ENCODE measurements at places on chromosomes 12 and 14.
A peak's percentile ranks its signal among the peaks of the same experiment; 100 is the strongest.

DNA sequence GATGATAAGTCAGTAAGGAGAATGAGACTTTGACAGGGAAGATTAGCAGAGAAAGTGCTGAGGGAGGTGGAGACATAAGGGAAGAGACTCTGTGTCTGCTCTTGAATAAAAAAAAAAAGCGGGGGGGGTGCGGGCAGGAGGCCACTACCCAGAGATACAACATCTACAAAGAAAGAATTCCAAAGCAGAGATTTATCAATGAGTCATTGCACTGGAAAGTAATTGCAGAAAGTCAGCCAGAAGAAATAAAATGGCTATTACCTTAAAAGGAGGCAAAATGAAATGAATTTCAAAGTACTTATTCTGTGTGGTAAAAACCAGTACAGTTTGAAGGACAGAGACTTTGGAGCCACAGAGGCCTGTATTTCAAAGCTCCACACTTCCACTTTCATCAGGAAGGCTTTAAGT, 267.1 kb upstream of the PRKD1 start:
- DNase-seq, result peak; percentile 13

DNA sequence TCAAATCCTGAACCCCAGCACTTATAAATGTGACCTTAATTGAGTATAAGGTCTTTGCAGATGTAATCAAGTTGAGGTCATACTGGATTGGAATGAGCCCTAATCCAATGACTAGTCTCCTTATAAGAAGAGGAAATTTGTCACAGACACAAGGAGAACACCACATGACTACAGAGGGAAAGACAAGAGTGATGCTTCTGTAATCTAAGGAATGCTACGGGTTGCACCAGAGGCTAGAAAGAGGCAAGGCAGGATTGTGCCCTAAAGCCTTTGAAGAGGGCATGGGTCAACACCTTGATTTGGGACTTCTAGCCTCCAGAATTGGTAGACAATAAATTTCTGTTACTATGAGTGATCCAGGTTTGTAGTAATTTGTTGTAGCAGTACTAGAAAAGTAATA, 135.0 kb downstream of the FOXG1 start:
- DNase-seq, result no peak

DNA sequence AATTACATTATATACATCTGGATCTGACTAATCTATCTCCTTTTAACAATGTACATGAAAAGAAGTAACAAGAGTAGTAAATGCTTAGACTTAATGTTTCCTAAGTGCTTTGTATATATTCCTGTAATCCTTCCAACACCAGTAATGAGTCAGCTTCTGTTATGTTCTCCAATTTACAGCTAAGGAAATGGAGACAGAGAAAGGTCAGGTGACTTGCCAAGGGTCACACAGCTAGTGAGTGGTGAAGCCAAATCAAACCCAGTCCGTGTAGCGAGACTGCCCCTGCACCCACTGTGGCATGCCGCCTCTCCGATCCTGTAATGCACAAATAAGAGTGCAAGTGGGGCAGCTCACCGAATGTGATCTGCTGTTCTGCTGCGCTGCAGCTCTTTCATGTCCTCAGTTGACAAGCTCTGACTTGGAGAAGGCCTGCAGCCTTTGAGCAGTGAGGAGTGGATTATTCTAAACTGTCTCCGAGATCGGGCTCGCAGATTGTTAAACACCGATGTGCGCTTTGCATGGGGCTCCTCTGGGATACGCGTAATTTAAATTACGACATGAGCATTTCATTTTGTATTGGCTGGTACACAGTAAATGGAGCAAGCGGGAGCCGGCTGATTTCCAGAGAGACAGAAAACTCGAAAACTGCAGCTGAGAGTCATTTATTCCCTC, 65.1 kb upstream of the KTN1 start:
- peak; percentile 32 for DNase-seq

DNA sequence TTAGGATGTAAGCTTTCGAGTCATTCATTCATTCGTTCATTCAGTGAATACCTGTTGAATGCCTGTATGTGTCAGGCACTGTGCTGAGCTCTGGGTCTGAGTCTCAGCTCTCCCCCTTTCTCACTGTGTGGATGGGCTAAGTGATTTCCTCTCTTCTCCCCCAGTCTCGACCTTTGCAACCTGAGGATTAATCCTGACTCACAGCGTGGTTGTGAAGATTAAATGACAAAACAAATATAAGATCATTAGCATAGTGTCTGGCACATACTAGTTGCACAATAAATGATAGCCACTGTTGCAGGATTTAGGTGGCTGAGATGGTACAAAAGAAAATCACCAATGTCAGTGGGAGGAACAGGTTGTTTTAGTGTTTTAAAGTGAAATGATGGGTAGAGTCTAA, 136.7 kb downstream of the GPR135 start:
- DNase-seq, result no peak

DNA sequence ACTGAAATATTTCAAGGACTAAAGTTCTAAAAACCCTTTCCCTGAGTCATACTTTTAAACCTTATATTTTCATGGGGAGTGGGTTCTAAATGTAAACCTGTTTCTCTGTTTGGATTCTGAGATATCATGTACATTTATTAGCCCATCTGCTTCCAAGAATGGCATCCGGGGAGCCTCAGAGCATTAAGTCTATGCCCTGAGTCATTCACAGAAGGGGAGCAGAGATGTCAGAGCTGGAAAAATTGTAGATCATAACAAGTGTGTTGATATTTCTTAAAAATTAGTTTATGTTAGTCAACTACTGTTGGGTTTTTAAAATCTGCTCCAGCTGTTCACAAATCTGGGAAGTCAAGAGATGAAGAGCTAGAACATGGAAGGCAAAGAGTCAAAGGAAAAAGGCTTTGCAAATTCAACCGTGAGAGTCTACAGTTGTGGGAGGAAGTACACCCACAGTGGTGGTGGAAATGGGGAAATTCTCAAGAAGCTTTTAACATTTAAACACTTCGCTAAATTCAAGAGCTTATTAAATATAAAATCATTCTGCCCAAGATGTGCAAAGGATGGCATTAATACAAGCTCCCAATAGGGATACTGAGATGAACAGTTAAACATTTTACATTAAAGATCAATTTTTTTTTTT, 70.5 kb upstream of the FLRT2 start:
- no peak for DNase-seq

DNA sequence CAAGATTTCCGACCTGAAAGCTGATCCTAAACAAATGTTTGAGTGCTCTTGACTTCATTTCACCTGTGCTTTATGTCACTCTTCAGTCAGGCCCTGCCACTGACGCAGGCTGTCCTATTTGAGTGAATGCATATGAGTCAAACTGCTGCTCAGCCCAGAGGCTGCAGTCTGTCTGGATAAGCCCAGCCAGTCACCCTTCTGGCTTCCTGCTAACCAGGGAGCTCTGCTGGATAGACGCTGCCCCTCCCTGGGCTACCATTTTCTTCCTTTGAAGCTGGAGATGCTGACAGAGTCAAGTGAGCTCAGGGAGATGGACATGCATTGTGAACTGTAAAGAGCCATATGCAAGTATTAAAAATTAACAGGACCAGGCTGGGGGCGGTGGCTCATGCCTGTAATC, 5.1 kb upstream of the TUNAR start:
- no peak for DNase-seq

GRCh38 chr12:6980740-6981139, 10.0 kb downstream of the EMG1 start:
- DNase-seq, result no peak

DNA sequence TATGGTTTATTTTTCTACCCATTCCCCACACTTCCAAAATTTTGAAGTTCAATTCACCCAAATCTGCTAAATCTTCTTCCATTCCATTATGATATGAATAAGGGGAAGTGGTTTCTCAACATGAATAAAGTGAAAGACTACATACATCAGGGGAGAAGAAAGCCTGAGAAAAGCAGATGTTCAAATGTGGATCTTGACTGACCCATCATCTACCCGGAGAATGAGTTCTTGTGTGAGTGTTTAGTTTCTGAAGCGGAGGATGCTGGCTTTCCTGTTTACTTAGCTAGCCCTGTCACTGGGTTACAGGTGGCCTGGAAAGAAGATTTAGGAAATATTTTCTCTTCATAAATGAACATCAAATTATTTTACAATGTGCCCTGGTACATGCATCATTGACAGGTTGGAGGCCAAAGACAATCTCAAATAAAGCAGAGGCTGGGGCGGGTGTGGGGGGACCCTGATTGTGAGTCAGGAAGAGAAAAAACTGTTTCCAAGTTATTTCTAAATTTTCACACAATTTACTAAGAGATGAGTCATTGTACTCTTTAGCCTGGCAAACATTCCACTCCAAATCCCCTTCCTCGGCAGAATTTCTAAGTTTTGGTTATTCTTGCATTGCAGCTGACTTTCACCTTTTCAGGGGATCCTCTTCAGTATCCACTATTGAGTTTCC, 135.6 kb downstream of the SLC25A21 start:
- DNase-seq, result no peak

- no peak for DNase-seq
These were observed 9.0 kb upstream of the DCN start for GRCh38 chr12:91191513-91192111.

- DNase-seq, result no peak
These were observed 34.4 kb downstream of the TESPA1 start for GRCh38 chr12:54950071-54950727.

GRCh38 chr14:99896361-99896760, 103.1 kb downstream of the EML1 start:
- DNase-seq, result no peak

- DNase-seq, result peak; percentile 29
These were observed 5.2 kb upstream of the RIMKLB start for GRCh38 chr12:8692573-8692972.

GRCh38 chr12:67920413-67920812, 68.8 kb upstream of the IFNG-AS1 start:
- no peak for DNase-seq

GRCh38 chr12:105083551-105084105, 630 bp downstream of the ALDH1L2 start:
- peak; percentile 73 for DNase-seq

DNA sequence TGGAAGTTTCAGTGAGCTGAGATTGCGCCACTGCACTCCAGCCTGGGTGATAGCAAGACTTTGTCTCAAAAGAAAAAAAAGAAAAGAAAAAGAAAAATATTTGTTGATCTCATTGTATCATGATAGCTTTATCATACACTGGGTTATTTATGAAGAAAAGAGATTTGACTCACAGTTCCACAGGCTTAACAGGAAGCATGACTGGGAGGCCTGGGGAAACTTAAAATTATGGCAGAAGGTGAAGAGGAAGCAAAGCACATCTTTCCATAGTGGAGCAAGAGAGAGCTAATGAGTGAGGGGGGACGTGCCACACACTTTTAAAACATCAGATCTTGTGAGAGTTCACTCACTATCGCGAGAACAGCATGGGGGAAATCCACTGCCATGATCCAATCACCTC, 72.7 kb upstream of the FUT8 start:
- no peak for DNase-seq

- no peak for DNase-seq
These were observed 118.9 kb downstream of the PIWIL1 start for GRCh38 chr12:130456375-130457199.

DNA sequence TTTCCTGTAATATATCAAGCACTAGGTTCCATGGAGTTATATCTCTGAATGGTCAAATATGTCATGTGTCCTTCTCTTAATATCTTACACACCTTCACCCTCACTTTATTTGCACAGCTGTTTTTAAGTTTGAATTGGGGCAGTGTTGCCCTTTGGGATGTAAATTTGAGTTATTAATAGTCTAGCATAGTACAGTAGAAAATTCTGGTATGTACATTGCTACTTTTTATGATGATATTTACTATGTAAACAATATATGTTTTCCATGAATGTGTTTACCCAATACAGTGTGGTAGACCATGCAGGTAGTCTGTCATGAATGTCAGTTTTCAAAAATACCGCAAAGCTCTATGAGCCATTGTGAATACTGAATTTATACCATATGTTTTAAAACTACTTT, 50.5 kb downstream of the METTL25 start:
- DNase-seq, result no peak

DNA sequence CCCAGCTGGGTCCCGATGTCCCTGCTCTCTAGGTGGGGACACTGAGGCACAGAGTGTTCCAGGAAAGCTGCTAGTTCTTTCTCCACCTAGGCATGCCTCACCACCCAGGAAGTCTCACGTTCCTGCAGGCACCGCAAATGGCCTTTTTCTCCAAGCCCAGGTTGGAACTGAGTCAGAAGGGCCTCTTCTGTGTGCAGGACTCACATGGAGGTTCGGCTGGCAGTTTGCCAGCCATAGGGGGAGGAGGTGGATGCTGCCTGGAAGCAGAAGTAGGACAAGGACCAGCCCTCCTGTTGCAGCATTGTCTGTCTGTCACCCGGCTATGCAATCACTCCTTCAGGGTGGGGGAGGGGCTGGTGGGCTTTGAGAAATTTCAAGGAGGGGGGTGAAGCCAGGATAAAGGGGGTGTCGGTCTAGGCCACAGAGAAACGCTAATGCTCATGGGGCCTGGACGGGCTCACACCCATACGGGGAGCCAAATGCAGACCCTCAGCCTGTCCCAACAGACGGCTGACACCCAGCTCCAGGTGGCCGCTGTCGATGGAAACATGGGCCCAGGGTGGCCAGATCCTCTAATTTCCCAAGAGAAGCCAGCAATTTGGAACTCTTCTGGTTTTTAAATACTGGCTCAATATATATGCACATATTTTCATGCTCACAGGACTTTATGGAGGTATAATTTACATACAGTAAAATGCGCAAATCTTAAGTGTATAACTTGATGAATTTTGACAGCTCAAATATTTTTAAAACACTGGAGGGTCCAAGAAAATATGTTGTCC, 120.5 kb downstream of the PHETA1 start:
- DNase-seq, result no peak

GRCh38 chr14:56964895-56965294, 154.6 kb upstream of the OTX2 start:
- DNase-seq, result no peak

- DNase-seq, result no peak
These were observed 153.1 kb upstream of the FRMD6 start for GRCh38 chr14:51498411-51499227.

DNA sequence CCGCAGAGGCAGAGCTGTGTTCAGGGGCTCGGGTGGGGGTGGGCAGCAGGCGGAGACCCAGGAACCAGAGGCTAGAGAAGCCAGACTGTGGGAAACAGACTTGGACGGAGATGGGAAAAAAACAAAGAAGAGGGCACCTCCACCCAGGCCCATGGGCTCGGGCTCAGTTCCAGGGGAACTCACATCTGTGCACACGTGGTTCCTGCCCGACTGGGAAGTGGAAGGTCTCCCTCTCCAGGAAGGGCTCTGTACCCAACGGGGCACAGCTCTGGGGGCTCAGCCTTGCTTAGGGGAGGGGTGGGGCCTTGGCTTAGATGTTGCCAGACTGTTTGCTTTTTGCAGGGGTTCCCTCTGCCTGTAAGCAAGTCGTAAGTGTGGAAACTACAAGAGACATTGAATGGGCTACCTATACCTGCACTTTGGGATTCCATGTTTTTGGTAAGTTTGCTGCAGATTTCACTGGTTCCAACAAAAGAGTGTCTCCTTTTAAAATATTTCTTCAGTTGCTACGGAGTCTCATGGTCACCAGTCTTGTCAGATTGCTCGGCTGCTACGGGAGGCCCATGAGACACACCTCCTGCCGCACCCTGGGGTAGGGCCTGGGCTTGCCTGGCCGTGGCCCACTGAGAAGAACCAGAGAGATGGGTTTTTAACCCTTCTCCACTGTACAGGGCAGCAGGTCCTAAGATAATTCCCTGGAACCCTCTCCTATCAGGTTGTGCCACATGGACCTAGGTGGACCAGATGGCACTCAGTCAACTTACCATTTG, 127.6 kb upstream of the EVL start:
- no peak for DNase-seq

- DNase-seq, result no peak
These were observed 5.6 kb downstream of the TRMT61A start for GRCh38 chr14:103534576-103535061.

Data from brain microvascular endothelial cell (primary cell).